ENCODE measurements at places on chromosomes 11 and 22.
A peak's percentile ranks its signal among the peaks of the same experiment; 100 is the strongest.

DNA sequence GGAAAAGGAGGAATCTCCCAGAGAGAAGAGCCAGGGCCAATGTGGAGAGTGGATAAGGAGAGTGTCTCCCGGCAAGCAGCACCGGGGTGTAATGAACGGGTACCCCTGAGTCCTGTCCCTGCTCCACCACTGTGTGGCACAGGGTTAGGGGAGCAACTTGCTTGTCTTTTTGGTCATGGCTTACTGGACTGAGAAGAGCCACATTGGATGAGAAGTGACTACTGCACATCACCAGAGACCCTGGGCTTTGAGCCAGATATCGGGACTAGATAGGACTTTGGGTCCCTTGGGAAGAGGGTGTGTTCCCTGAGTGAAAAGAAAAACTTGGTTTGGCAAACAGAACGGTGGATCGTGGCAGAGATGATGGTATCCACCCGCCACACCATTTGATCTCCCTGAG is 24.6 kb downstream of the SDHAF2 start:
- DNase-seq, result no peak

DNA sequence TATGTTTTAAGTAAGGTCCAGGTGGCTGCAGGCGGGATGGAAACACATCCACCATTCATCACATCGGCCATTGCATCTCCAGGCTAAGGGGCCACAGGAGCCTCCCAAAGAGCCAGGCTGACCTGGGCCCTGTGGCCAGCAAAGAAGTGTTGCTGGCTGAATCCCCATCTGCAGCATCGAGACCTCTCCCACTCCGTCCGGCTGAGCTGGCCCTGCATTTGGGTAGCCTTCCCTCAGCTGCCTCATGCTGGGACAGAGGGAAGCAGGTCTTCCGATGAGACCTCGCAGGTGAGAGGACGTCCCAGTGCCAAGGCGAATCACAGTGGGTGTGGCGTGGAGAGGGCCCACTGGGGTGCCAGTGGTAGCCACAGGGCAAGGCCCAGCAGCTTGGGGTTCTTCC is 24.5 kb downstream of the RSPH14 start:
- no peak for DNase-seq

DNA sequence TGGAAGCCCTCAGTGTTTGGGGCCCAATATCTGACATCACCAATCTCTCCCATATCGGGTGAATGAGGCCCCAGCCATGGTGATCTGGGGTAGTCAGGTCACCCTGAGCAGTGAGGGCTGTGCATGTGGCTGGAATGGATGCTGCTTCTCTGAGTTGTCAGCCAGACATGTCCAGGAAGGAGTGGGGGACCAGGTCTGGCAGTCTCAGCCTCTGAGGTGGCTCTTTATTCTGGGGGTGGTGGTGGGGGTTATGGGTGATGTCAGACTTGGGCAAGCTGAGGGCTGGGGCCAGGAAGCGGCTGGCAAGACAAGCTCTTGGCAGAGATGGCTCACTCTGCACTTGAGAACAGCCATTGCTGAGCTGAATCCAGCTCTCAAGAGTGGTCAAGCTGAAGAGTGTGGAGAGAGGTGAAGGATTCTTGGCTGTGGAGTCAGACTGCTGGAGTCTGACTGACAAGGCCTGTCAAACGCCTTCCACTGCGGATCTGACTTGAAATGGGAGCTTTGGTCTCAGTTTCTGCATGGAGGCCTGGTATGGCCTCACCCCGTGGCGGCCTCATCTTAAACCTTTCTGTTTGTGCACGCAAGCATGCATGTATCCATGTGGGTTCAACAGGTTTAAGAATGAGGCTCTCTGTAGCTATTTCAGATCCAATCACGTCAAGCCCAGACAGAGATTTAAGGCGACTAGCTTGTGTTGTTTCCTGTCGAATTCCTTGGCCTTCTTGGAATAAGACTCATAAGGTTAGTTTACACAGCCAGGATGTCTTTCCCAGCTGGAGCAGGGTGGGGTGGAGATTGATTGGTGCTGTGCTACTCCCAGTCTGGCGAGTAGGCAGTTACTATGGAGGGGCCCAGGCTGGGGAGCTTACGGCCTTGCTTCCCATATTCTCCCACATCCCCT is 83.9 kb upstream of the TIMP3 start:
- DNase-seq, result peak; percentile 66

- DNase-seq, result no peak
These were observed 355.7 kb downstream of the MN1 start for GRCh38 chr22:27445881-27446280.

DNA sequence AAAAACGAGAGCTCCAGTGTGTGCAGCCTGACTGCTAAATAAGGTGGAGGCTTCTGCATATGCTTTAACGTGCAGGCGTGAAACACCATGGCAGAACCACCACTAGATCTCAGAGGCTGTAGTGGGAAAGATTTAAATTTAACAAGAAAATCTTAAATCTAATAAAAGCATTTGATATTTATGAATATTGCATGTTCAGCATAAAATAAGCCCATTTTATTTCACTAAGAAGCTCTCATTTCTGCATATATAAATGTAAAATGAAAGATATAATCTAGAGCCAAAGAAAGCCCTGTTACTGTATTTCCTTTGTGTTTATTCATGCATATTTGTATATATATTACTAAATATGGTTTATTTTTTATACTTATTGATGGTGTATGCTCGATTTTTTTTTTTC is 188.3 kb downstream of the DDX10 start:
- no peak for DNase-seq

- peak; percentile 18 for DNase-seq
These were observed 35.2 kb downstream of the PPP2R1B start for GRCh38 chr11:111730871-111731591.

DNA sequence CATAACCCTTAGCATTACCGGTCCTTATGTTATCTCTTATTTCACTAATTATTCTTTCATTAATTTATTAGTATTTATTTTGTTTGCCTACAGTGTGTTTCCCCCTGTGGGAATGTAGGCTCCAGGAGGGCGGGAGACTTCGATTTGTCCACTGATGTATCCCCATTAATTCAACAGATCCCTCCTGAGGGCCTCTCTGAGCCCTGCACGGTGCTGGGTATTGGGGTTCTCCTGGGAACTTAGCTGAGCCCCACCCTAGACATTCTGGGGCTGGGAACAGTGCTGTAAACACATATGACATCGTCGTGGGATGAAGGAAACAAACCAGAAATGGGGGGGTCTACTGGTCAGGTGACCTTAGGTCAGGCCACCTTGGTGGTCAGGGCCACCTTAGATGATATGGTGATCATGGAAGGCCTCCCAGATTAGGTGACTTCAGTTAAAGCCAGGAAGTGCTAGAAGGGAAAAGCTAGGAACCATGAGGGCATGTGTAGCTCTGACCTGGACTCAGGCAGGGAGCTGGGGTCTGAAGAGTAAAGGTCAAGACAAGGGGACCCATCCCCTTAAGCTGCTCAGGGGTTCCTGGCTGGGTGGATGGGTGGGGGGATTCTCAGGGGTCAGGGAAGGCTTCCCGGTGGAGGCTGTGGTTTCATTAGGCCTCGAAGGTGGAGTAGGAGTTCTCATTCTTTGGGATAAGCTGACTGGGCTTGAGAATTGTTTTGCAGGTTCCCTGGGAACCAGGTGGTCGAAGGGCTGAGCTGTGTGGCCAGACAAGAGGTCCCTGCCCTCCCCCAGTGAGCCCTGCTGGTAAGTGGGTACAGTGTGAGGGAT is 1.0 kb downstream of the PHETA2 start:
- no peak for DNase-seq

All from hindlimb muscle (tissue), 1 donor.